Brain (organoid and tissue), 16 donors: ENCODE measurements at places on chromosomes 6 and 20.

- no peak for DNase-seq
These were observed 159.2 kb downstream of the ANKRD60 start for GRCh38 chr20:58069207-58069606.

- no peak for DNase-seq
These were observed 915 bp downstream of the TMEM63B start for GRCh38 chr6:44128020-44128917.

- no peak for DNase-seq
These were observed 44.5 kb downstream of the TIAM2 start for GRCh38 chr6:155039618-155040017.

- no peak for DNase-seq
These were observed 43.4 kb downstream of the CPXM1 start for GRCh38 chr20:2757001-2757400.

GRCh38 chr6:105539911-105540310 is 137.0 kb upstream of the PREP start:
- no peak for DNase-seq
